GM23248 (cell line): ENCODE measurements at places on chromosomes 5 and 9.
A peak's percentile ranks its signal among the peaks of the same experiment; 100 is the strongest.

DNA sequence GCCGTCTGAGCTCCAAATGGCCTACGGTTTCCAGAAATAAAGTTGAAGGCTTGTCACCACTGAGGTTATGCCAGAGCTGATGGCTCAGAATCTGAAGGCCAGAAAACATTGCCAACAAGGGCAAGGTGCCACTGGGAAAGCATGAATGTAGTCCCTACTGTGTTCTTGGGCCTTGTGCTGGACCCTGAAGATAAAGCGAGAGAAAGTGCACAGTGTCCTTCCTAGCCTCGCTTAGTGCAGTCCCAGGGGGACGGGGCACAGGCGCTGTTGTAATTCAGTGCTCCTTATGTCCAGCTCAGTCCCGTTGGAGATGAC is 84.5 kb downstream of the NDFIP1 start:
- no peak for DNase-seq

- DNase-seq, result peak; percentile 70
These were observed 108.6 kb upstream of the RAD23B start for GRCh38 chr9:107174441-107174840.

DNA sequence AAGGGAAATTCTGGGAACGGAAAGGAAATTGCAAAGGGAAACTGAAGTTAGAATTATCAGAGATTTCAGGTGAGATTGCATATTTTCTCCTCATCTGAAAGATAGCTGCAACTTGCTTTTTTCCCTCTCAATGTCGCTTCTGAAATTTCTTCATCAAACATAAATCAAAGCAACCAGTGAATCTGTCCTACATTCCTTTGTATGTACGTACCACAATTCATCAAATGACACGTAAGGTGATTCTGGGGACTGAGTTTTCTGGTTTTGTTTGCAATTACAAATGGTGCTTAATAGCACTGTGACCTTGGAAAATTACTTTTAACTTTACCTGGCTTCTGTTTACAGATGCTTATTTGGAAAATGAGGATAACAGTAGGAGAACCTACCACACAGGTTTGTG is 21.9 kb upstream of the CNOT6 start:
- DNase-seq, result no peak

DNA sequence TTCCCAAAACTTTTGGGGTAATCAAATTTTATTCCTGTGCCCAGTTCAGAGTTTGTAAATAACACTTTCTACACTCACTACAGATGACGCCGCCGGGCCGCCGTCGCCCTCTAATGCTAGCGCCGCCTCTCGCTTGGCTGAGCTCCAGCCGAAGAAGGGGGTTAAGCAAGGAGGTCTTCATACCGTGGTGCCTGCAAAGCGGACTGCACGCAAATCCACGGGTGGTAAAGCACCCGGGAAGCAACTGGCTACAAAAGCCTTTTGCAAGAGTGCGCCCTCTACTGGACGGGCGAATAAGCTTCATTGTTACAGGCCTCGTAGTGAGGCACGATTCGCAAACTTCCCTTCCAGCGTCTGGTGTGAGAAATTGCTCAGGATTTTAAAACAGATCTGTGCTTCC is 280.4 kb downstream of the MEF2C start:
- no peak for DNase-seq

DNA sequence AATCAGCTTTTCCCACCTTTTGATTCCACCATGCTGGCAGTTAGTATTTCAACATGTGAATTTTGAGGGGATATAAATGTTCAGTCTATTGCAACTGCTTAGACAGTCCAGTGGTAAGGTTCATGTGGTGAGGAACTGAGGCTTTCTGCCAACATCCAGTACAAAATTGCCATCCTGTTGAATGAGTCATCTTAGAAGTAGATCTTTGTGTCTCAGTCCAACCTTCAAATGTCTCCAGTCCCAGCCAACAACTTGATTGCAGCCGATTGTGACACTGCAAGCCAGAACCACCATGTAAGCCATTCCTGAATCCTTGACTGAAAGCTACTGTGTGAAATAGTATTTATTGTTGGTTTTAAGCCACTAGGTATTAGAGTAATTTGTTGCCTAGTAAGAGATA is 331.5 kb upstream of the GRIN3A start:
- no peak for DNase-seq

DNA sequence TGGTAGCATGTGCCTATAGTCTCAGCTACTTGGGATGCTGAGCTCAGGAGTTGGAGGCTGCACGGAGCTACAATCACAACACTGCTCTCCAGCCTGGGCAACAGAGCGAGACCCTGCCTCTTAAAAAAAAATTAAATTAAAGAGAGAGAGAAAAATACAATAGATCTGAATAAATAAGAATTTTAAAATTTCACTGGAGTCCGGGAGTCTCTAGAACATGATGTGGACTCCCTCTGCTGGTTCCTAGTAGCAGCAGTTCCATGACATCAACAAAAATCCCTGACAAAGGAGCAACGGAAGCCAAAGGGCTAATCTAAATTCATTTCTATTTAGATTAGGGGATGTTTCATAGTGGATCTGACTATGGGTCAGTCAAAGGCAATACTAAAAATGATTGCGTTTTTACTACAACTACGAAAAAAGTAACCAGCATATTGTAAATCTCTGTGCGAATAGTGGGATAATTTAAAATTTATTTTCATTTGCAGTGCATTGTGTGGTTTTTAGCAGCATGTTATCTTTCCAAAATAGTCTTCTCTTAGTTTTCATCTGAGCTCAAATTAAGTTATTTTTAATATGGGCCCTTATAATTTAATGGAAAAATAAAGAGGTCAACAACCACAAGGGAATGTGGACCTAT is 6.7 kb downstream of the INIP start:
- peak; percentile 80 for DNase-seq

DNA sequence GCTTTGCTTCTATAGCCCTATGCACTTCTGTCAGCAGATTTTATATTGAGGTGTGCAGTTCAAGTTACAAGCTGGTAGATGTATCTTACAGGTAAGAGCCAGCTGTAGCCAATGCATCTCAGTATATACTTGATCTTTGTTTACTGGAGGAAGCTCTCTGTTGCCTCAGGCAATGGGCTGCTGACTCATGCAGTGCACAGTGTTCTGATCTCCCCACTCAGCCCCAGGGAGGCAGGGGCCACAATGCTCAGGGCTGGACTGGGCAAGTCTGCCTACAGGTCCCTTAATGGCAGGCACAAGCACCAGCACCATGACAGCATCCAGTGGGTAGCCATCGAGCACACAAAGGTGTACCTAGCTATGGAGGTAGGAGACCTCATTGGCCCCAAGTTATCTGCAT is 178.8 kb upstream of the CDH10 start:
- DNase-seq, result no peak

DNA sequence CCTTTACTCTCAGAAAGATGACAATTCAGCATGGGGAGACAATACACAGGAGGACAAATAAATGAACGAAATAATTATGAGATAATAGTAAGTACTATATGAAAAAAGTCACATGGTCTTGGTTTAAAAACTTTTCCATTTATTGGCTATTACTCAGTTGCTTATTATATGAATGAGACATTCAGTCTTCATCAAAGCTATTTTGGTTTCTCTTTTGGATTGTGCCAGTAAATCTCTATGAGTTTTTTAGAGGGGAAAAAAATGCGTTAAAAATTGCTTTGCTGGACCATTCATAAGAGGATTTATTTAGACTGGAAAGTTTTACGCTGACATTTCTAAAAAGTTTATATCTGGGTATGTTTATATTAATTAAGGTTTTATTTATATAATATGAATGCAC is 137.7 kb downstream of the AOPEP start:
- DNase-seq, result peak; percentile 52
